ENCODE measurements at places on chromosomes 7 and 10.
A peak's percentile ranks its signal among the peaks of the same experiment; 100 is the strongest.

GRCh38 chr7:84970670-84971069 lies 216.2 kb downstream of the SEMA3D start:
- no peak for DNase-seq

DNA sequence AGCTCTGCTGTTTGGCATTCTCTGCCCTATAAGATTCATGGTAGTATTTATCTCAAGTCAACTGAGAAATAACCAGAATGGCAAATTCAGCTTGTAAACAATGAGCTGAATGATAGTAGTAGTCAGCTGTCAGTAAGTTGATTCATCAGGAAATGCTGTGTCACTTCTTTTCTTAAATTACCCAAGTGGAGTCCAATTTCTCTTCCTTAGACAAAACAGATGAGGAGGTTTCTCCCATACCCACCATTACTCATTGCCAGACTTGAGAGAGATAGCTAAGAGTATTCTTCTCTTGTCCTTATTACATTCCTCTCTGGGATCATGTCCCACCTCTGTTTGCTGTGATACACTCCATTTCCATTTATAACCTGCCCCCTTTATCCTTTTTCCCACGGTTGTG lies 159.8 kb upstream of the STEAP1 start:
- no peak for DNase-seq

- peak; percentile 74 for DNase-seq
Observed at GRCh38 chr7:47792521-47793121, 155.6 kb downstream of the PKD1L1 start.

- peak; percentile 84 for DNase-seq
Observed at GRCh38 chr7:47991741-47992311, 12.4 kb upstream of the HUS1 start.

- no peak for DNase-seq
Observed at GRCh38 chr7:71403202-71403946, 271.4 kb downstream of the GALNT17 start.

DNA sequence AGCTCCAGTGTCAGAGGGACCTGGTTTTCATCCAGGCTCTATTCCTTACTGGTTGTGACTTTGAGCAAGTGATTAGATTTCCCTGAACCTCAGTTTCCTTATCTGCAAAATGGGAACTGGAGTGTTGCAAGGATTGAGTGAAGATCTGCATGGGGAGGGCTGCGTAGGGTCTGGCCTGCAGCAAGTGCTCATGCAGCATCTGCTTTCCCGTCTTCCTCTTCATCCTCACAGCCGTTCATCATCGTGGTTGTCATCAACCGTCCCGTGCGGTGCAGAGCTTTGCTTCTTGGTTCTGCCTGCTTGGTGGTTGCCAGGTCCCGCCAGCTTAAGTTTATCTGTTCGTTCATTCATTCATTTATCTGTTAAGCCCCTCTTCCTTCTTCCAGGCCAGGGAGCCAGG lies 135.0 kb downstream of the GRK5 start:
- no peak for DNase-seq

DNA sequence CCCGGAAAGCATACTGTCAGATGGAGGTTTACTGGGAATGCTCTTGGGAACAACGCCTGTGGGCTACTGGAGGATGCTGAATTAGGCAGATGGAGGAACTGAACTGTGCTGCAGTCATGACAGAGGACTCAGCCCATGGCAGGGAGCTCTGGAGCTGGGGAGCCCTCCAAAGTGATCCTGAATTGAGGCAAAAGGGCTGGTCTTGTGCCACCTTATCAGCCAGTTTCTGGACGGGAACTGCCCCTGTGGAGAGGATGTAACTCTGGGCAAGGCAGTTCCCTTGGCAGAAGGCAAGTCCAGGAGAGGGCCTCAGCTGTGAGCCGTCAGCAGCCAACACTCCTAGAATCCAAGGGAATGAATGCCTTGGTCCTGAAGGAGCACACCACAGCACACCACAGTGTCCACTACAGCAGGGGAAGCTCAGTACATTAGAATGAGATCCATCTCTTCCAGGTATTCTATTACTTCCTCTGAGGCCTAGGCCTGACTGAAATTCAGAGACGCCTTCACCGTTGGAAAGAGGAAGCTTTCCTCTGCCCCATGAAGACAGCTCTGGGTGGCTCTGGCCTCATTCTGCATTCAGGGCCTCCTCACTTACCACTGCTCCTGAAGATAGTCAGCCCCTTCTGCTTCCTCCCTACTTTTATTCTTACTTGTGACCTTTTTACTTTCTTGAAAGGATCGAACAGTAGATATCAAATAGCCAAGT lies 139.6 kb upstream of the GPR26 start:
- peak; percentile 52 for DNase-seq

GRCh38 chr10:35895331-35895730 lies 253.2 kb upstream of the FZD8 start:
- no peak for DNase-seq

DNA sequence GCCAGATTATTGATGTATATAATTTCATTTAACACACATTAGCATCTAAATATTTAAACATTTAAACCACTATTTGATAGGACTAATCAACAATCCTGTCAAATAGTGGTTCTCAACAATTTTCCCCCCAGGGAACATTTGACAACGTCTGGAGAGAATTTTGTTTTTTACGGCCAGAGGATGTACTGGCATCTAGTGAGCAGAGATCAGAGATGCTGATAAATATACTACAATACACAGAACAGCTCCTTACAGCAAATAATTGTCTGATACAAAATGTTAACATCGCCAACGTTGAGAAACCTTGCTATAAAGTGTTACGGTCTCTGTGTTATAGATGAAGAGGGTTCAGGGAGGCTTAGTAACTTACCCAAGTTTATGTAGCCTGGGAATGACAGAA lies 25.0 kb upstream of the TMEM229A start:
- no peak for DNase-seq
